ENCODE measurements at places on chromosomes 3 and 15.

- H3K4me1 ChIP-seq: no peaks in the 10 kb centered on the region
- no peak for DNase-seq
- H3K4me3 ChIP-seq: no peak overlapping the region
Observed at GRCh38 chr3:167350245-167350862, 29.7 kb downstream of the ZBBX start.

DNA sequence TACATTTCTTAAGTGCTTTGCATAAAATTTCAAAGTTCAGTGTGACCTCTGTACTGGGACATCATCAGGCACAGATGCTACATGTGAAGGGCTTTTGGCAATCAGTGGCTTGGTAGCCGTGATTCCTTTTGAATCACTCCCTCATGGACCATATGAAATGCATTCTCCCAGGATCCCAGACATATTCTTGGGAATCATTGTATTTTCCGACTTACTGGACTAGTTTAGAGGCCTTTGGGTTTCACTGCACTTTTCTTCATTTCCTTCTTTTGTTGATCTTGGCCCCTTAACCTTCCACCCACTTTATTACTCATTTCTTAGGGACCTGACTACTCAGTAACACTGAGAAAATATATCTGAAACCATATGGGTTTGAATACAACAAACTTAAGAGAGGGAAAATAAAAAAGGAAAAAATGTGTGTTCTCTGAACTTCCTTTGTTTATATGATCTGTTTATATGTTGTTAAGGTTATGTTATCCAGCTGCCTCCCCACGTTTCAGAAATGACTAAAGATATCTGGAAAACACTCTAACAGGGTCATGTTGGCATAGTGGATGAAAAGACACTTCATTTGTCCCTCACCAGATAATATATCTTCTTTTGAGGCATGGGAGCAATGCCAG, 35.1 kb downstream of the HMG20A start:
- H3K4me3 ChIP-seq: no peak overlapping the region
- peak; percentile 44 for DNase-seq
- H3K27ac ChIP-seq: peak overlapping the region; percentile 87
- H3K27me3 ChIP-seq: no peaks in the 10 kb centered on the region

- H3K4me3 ChIP-seq: no peak overlapping the region
- H3K27ac ChIP-seq: no peak overlapping the region
- no peaks in the 10 kb centered on the region for H3K36me3 ChIP-seq
- no peak for DNase-seq
- H3K4me1 ChIP-seq: peaks cover 12% of the 10 kb centered on the region
Observed at GRCh38 chr15:68224546-68225250, 4.8 kb downstream of the CLN6 start.

DNA sequence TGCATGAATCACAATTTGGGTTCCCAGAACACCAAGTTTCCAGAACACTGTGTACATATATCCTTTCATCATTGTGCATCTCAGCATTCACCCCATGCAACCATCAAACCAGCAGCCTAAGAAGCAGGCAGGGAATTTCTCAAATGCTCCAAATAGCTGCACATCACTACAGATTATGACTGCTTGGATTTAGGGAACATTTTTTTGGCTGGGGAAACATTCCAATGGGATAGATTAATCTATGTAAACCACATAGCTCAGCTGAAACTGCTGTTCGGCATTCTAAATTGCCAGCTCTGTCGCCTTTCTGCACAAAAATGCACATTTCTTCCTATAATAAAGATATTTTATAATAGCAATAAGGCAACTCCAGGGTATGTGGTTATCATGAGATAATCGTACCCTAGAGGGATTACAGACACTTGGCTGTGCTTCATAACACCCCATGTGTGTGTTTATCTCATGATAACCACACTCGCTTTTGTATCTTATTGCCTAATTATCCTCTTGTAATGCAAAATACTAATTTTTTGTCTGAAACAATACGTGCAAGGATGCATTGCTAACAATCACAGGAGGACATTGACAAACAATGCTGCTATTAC, 483.7 kb upstream of the DPH6 start:
- no peaks in the 10 kb centered on the region for H3K4me1 ChIP-seq
- DNase-seq: no peak
- no peak overlapping the region for H3K27ac ChIP-seq
- H3K4me3 ChIP-seq: no peak overlapping the region
- no peaks in the 10 kb centered on the region for H3K36me3 ChIP-seq

- no peak overlapping the region for H3K27ac ChIP-seq
- H3K27me3 ChIP-seq: no peaks in the 10 kb centered on the region
- H3K4me3 ChIP-seq: no peak overlapping the region
Observed at GRCh38 chr15:44535092-44535491, 1.9 kb upstream of the EIF3J start.

DNA sequence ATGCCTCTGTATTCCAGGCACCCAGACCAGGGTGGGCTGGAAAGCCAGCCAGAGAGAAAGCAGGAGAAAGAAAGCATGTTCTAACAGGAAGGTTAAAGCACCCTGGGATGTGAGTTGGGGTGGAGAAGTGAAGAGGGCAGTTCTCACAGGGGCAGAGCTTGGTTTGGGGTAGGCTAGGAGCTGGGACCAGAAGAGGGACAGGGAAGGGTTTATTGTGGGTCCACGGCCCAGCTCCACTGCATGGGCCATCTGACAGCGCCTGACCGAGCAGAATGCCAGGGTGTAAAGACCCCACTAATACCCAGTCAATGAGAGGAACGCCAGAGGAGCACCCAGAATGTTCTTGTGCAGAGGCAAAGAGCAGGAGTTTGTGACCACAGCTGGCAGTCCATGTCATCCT, 27.1 kb upstream of the MAGEF1 start:
- H3K4me1 ChIP-seq: peaks cover 21% of the 10 kb centered on the region
- no peak overlapping the region for H3K4me3 ChIP-seq
- no peaks in the 10 kb centered on the region for H3K27me3 ChIP-seq
- DNase-seq: no peak
- no peak overlapping the region for H3K27ac ChIP-seq

GRCh38 chr3:29410660-29411405, 130.0 kb downstream of the RBMS3 start:
- no peaks in the 10 kb centered on the region for H3K27me3 ChIP-seq
- H3K27ac ChIP-seq: no peak overlapping the region
- H3K36me3 ChIP-seq: no peaks in the 10 kb centered on the region
- no peak for DNase-seq
- H3K4me3 ChIP-seq: no peak overlapping the region

GRCh38 chr15:57167821-57168395, 208.4 kb upstream of the CGNL1 start:
- no peak overlapping the region for H3K4me3 ChIP-seq
- peaks cover 4% of the 10 kb centered on the region for H3K4me1 ChIP-seq
- H3K27me3 ChIP-seq: no peaks in the 10 kb centered on the region
- H3K36me3 ChIP-seq: peaks cover 4% of the 10 kb centered on the region

DNA sequence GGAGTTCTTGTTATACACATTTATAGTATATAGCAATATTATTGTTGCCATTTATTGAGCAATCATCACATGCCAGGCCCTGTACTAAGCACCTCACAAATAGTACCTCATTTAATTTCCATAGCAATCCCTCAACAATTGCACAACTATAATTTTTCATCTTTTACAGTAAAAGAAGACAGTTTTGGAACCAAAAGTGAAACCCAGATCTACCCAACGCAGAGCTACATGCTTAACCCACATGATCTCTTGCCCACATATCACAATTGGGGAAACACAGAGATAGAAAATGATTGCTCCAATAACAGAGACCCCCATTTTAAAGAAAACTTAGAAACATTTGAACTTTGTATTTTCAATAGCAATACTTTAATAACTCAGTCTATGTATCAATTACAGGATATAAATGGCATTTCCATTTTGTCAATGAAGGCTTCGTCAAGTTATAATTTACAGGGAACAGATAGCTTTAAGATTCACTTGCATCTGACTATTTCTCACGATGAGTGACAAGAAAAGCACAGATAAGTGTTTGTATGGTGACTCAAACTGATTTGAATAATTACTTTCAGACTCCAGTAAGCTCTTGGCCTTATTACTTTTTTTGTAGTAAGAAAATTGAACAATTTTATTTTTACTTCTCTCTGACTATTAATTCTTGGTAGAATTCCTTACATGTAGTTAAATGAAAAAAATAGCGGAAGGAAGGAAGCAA, 38.7 kb upstream of the CCDC50 start:
- peaks cover 7% of the 10 kb centered on the region for H3K4me1 ChIP-seq
- peak overlapping the region; percentile 16 for H3K4me3 ChIP-seq
- H3K27me3 ChIP-seq: no peaks in the 10 kb centered on the region

GRCh38 chr15:73258271-73259108, 110.3 kb downstream of the HCN4 start:
- H3K36me3 ChIP-seq: no peaks in the 10 kb centered on the region
- no peak overlapping the region for H3K27ac ChIP-seq
- H3K4me3 ChIP-seq: no peak overlapping the region
- no peak for DNase-seq
- no peaks in the 10 kb centered on the region for H3K27me3 ChIP-seq

GRCh38 chr15:65638681-65639089, 16.9 kb downstream of the SLC24A1 start:
- no peaks in the 10 kb centered on the region for H3K27me3 ChIP-seq
- no peaks in the 10 kb centered on the region for H3K36me3 ChIP-seq
- H3K27ac ChIP-seq: no peak overlapping the region

GRCh38 chr3:106083854-106084253, 215.0 kb upstream of the CBLB start:
- no peaks in the 10 kb centered on the region for H3K4me1 ChIP-seq
- H3K27ac ChIP-seq: no peak overlapping the region
- no peak for DNase-seq
- no peaks in the 10 kb centered on the region for H3K36me3 ChIP-seq

All from osteoblast (primary cell).